Retinal pigment epithelial cell (primary cell): ENCODE measurements at places on chromosomes 12 and 14.

DNA sequence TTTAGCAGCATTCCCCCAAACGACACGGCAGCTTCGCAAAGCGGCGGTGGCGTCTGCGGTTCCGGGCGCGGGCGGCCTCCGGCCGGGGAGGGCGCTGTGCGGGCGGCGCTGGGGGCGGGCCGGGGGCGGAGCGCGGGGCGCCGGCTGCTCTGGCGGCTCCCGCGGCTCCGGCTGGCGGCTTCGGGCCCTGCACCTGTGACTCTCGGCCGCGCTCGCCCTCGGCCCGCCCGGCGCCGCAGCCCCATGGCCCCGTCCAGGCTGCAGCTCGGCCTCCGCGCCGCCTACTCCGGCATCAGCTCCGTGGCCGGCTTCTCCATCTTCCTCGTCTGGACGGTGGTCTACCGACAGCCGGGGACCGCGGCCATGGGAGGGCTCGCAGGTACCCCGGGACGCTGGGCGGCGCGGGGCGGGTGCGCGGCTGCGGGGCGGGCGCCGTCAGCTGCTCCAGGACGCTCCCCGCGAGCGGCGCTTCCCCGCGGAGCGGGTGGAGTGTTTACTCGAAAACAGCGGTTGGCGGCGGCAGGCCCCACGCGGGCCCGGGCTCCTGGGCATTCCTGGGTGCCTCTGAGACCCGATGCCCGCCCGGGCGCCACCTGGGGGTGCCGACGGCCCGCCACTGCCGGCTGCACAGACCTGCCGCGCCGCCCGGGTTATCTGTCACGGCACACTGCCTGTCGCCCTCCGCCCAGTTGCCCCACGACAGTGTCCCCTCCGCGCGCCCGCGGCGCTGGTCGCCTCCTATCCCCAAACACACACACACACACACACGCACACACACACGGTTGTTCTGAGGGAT lies at the start of gene SLC48A1:
Gene SLC48A1 (plus strand): TSS at position 177 of the 796 bp plus-strand sequence. CDS start 67 bp downstream, at position 244.
- no peak for DNase-seq

DNA sequence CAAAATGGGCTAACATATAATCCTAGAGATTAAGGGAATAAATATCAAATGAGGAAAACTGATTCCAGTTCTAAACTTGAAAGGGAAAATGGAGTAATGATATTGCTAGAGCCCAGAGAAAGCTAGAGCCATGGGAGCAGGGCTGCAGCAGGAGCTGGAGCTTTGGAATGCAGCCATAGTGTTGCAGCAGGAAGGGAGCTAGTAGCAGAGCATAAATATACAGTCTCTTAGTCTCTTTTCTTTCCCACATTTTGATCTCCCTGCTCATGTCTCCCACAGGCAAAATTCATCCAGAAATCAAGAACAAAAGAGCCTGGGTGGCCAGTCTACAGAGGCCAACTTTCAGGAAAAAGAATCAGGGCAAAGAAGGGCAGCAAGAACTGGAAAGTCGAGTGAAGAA lies 253.7 kb downstream of the ATXN7L3B start:
- no peak for DNase-seq

DNA sequence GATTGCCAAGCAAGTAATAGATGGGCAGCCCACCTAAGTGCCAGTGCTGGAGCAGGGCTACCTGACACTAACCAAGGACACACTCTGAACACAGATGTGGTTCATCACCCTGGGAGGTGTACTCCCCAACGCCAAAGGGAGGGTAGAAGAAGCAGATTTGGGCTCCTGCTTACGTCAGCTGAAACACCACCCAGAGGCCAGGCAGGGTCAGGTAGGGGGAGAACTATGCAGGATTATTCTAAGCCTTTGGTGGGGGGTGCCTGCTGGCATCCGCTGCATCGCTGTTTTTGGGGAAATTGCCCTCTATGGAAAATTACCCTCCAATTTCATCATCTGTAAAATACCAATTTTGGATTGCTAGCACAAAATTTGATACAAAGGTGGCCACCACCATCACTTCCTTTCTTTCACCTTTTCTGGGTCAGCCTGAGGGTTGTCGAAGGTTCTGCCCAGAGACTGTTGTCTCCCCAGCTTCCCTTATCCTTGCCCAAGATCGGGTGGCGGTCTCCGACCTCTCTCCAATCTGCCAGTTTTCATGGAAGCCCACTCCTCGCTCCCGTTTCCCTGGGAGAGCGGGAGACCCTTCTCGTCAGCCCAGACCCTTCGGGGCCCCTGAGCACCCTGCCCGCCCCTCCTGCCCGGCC lies 535 bp downstream of the BIN2 start:
- DNase-seq, result no peak

- DNase-seq, result no peak
Measured at GRCh38 chr12:44848703-44849085, 27.4 kb downstream of the NELL2 start.

- DNase-seq, result no peak
Measured at GRCh38 chr12:7009512-7009911, 8.8 kb downstream of the LPCAT3 start.

DNA sequence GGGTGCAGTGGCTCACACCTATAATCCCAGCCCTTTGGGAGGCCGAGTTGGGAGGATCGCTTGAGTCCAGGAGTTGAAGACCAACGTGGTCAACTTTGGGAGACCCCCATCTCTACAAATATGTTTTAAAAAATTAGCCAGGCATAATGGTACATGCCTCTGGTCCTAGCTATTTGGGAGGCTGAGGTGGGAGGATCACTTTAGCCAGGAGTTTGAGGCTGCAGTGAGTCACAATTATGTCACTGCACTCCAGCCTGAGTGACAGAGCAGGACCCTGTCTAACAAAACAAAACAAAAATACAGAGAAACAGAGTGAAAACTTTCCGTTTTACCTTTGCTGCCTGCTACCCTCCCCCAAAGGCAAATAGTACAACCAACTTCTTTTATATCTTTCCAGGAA lies 60.2 kb downstream of the SRGAP1 start:
- DNase-seq, result no peak

GRCh38 chr14:90453401-90453951 lies 56.6 kb downstream of the CALM1 start:
- DNase-seq, result peak; percentile 78

- DNase-seq, result no peak
Measured at GRCh38 chr12:48043771-48044170, 39.5 kb upstream of the COL2A1 start.

- no peak for DNase-seq
Measured at GRCh38 chr14:71833476-71833875, 98.8 kb upstream of the RGS6 start.

DNA sequence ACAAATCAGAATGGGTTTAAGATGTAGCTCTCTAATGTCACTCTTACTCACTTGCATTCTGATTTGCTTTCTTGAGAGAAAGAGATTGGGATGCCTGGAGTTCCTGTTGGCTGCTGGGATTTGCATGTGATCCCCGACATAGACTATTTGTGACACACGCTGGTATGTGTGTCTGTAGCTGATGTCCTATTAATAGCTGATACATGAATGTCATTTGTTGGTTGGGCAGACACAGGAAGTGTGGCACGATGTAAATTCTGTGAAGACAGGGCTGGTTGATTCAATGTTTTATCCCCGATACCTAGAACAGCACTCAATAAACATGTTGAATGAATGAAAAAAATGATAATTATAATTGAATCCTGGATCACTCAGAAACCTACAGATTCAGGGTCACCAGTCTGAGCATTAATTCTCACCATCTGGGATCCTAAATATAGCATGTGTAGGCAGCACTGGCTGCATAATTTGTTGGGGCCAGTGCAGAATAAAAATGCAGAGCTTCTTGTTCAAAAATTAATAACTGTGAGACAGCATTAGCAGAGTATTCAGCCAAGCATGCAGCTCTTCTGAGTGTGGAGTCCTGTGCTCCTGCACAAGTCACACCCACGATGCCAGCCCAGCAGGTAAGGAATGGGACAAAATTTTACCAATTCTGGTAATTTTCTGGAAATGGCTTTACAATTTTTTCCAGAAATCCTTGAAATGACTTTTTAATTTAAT lies 35.5 kb upstream of the SOCS2 start:
- no peak for DNase-seq

GRCh38 chr12:51382173-51382572 lies 9.0 kb downstream of the GALNT6 start:
- DNase-seq, result no peak

DNA sequence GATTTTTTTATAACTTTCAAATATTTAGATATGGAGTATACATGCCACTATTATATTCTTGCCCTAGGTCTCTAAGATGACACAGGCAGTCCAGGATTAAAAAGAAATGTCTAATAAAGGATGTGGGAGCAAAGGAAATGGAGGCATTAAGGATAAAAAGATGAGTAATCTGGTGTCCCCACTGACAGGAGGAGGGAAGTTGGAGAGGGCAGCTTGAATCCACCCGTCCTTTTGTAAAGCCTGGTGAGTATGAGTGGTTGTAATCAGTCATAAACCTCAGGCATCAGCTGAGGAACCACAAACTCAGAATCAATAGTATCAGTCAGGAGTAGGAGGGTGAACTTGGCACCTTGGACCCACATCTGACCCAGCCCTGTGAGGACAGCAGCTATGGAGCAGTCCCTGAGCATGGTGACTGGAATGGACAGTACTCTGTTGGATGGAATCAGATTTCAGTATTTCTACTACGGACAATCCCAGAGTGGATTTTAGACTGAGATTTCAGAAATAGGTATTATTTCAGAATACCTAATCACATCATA lies 100.5 kb downstream of the EXOC5 start:
- no peak for DNase-seq

GRCh38 chr14:96792591-96792990 lies 4.6 kb upstream of the VRK1 start:
- no peak for DNase-seq

DNA sequence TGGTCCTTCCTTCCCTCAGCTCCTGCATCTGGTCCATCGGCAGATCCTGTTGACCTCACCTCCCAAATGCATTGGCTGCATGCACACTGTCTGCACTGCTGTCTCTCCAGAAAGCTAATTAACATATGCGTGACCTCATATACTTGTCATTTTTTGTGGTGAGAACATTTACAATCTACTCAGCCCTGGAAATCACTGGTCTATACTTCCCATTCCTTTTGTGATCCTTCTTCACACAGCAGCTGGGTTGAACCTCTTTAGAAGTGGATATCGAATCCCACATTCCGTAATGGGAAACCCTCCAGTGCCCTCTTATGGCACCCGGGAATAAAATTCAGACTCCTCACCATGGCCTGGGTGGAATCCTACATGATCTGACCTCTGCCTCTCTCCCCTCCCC lies 45.0 kb downstream of the SMOC1 start:
- DNase-seq, result no peak

DNA sequence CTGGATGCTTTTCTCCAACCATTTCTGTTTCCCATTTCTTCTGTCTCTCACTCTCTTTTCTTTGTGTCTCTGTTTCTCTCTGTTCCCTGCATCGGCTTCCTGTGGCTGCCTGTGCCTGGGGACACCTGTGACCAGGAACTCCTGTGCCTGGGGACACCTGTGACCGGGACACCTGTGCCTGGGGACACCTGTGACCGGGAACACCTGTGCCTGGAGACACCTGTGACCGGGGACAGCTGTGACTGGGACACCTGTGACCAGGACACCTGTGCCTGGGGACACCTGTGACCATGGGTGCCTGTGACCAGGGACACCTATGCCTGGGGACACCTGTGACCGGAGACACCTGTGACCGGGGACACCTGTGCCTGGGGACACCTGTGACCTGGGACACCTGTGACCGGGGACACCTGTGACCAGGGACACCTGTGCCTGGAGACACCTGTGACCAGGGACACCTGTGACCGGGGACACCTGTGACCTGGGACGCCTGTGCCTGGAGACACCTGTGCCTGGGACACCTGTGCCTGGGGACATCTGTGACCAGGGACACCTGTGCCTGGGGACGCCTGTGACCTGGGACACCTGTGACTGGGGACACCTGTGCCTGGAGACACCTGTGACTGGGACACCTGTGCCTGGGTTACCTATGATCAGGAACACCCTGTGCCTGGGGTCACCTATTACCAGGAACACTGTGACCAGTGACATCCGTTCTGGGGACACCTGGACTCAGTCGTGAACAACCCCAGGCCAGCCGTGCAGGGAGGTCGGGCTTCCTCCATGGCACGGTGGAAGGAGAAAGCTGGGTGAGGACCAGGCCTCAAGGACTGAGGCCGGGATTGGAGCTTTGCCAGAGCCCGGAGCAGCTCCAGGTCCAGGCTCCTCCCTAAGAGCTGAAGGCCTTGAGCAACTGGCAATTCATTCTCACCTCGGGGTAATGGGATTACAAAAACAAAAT lies 23.4 kb upstream of the FBRSL1 start:
- no peak for DNase-seq

- no peak for DNase-seq
Measured at GRCh38 chr14:105150368-105151083, 18.1 kb downstream of the JAG2 start.

- peak; percentile 81 for DNase-seq
Measured at GRCh38 chr14:47442211-47442610, 233.2 kb downstream of the MDGA2 start.

DNA sequence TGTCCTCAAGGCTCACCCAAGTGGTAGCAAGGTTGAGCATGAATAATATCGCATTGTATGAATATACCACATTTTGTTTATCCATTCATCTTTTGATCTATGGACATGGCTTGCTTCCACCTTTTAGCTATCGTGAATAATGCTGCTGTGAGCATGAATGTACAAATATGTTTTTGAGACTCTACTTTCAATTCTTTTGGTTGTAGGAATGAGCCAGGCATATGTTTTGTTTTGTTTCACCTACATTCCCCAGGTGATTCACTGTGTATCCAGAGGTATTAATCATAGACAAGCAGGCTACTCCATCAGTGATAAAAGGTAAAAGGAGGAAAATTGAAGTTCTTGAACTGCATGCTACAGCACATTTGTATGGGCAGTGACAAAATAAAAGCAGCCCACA lies 35.8 kb downstream of the CDKL1 start:
- DNase-seq, result no peak

DNA sequence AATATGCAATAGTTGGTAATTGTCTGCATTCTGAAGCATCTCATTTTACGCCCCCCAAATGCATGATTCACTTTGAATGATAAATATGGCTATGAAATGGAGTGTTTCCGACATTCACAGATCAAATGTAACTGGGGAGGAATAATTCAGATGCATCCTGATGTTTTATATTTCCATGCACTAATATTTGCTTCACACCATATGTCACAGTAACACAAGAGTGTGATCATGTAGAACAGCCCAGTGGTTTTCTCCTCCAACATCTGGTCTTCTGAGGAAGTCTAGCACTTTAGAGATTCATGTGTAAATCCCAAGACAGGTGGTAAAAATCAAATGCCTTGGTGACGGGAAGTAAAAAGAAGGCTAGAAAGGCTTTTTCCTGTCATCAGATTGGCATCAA lies 273.1 kb downstream of the DIO2 start:
- no peak for DNase-seq
